ENCODE measurements at places on chromosomes 1 and 21.

DNA sequence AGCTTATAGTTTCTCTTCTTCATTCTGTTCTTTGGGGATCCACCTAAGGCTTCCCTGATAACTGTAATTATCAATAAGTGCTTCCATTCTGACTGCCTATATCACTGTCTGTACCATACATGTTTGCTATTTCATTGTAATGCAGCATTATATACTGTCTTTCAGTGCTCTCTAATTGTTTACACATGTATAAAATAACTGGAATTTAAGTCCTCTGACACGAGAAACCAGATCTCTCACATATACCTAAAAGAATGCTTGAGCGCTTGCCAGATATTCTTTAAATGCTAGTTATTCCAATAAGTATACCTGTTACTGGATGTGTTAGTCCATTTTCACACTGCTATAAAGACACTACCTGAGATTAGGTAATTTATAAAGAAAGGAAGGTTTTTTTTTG is 34.7 kb downstream of the CELF3 start:
- DNase-seq = no peak

GRCh38 chr1:44807364-44808062 is 362 bp upstream of the DYNLT4 start:
- DNase-seq = peak; percentile 90

GRCh38 chr1:26252718-26253117 is 18.7 kb downstream of the CEP85 start:
- DNase-seq = no peak

DNA sequence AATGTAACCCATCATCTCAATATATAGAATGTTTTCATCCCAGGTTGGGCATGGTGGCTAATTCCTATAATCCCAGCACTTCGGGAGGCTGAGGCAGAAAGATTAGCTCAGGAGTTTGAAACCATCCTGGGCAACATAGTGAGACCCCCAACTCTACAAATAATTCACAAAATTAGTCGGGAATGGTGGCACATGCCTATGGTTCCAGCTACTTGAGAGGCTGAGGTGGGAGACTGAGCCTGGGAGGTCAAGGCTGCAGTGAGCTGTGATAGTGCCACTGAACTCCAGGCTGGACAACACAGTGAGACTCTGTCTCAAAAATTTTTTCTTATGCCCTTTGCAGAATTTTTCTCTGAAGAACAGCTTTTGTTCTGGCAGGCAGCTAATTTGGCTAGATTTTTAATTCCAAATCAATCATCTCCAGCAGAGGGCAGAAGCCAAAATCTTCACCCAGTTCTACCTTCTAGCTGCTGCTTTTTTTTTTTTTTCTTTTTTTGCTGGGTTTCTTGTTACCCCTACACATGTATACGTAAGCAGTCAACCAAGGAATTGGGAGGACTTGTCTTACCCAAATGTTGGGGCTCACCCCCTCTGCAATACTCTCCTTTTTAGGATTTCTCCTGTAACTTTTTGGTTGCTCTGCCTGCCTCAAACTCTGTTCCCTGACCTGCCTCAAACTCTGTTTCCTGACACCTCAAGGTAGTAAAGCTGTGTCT is 2.7 kb upstream of the RAD54L start:
- no peak for DNase-seq

DNA sequence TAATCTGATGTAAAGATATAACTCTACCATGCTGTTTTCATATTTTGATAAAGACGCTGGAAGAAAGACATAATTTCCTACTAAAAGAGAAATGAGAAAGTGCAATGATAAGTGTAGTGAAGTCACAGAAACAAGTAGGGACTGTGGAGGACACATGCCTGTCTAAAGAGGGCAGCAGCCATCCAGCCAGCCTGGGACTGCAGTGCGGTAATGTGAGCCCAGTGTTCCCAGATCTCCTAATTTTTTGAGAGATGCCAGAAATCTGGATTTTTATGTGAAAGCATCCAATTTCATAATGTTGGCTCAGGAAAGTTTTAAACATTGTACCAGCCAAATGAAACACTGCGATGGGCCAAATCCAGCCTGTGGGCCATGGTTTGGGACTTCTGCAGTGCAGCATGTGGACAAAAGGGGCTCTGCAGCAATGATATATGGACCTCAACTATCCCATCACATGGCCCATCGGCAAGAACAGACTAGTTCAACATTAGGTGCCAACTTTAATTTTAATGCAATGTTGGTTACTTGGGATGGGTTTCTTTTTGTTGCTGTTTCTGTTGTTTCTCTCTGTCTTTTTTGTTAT is 329.5 kb downstream of the LTN1 start:
- no peak for DNase-seq

- no peak for DNase-seq
Measured at GRCh38 chr1:199851439-199852140, 175.9 kb upstream of the NR5A2 start.

DNA sequence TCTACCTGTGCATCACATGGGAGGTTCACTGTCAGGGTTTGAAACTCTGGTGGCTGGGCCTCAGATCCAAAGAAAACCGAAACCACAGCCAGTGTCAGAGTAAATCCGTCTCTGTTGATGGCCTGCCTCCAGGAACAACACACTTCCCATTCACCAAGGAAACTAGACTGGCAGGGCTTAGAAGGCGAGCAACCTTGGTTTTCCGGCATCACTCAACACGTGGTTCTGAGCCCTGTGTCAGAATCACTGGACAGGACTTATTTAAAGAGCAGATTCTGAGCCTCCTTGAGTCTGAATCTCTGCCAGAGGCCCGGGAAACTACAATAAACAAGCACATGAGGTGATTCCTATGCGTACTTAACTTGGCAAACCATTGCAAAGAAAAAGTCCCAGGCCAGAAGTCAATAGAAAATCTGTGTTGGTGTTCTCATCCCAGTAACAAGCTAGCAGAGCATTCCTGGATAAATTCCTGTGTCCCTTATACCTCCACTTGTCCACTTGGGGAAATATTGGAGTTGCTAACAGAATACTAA is 70.0 kb downstream of the KCTD3 start:
- no peak for DNase-seq

GRCh38 chr21:28156590-28156989 is 836.1 kb downstream of the LTN1 start:
- no peak for DNase-seq

DNA sequence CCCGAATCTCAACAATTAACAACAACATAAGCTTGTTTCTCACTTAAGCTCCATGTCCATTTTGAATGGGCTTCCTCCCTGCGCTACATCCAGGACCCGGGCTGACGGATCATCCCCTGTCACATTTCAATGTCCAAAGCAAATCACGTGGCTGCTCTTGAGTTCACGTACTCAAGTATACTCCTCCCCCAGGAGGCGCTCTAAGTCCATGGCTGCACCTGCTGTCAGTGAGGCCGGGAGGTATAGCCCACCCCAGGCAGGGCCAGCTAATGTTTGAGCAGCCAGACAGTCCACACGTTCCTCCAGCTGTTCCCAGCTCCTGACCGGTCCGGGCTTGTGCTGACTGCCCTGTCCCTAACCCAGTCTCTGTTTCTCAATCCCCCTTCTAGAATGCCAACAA is 220.8 kb downstream of the SLC35F3 start:
- DNase-seq = peak; percentile 45

GRCh38 chr1:112030157-112030556 is 40.7 kb upstream of the KCND3 start:
- DNase-seq = no peak

GRCh38 chr1:175128523-175128922 is 60.9 kb downstream of the TNN start:
- DNase-seq = no peak

- no peak for DNase-seq
Measured at GRCh38 chr21:15437883-15438282, 291.9 kb upstream of the USP25 start.

GRCh38 chr1:211985556-211986264 is 49.6 kb downstream of the INTS7 start:
- no peak for DNase-seq
